ENCODE measurements at places on chromosomes 2 and 18.

- peak; percentile 67 for DNase-seq
Observed at GRCh38 chr18:23964282-23965238, 50.0 kb upstream of the TTC39C start.

DNA sequence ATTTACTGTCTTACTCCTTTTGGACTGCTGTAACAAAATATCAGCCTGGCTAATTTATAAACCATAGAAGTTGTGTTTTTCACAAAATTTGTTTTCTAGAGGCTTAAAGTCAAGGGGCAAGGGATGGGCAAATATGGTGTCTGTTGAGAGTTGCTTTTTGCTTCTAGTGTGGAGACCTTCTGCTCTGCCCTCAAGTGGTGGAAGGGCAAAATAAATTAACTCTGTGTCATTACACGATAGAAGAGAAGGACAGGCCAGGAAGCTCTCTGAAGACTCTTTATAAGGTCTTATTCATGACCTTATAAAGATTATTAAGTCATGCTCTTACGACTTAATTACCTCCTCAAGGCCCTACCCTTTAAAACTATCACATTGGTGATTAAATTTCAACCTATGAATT lies 181.2 kb upstream of the LRATD1 start:
- DNase-seq: no peak

DNA sequence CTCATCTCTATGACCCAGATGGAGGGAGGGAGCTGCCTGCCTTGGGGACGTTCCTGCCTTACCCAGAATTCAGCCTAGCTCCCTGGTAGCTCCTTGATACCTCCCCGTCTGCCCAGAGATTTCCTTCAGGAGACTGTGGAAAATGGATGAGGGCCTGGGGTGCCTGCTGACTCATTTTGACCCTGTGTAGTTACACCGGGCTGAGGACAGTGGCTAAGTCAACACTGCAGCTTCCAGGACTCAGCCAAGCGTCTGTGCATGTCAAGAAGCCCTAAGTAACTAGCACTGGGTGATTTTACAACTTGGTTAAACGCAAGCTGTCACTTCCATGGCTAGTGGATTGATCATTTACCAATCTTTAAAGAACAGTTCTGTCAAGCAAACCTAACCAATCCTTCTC lies 23.3 kb upstream of the EPAS1 start:
- no peak for DNase-seq

GRCh38 chr2:122157158-122157557 lies 401.7 kb downstream of the TSN start:
- DNase-seq: no peak

DNA sequence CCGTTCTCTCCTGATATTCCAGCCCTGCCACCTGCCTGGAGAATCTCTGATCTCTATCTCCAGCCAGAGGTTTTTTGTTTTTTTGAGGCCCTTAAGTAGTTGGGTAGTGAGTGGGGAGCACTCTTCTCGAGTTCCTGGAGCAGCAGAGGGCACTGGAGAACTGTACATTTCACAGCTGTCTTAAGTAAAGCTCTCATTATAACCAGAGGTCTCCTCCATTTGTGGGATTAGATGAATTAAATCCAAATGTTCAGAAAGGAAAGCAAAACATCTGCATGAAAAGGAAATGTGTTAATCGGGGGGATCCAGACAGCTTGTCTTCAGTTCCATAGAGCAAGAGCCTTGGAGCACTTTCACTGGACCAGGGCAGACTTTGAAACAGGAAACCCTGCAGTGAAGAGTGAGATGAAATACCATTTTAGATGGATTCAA lies 32.8 kb downstream of the AOX1 start:
- no peak for DNase-seq

- DNase-seq: peak; percentile 53
Observed at GRCh38 chr18:46174342-46175041, 70.3 kb downstream of the HAUS1 start.

- DNase-seq: no peak
Observed at GRCh38 chr2:240966906-240967680, 31.3 kb upstream of the SNED1 start.

GRCh38 chr2:181946444-181947127 lies 39.1 kb upstream of the PPP1R1C start:
- DNase-seq: no peak

GRCh38 chr2:104434318-104434792 lies 419.6 kb upstream of the POU3F3 start:
- no peak for DNase-seq

- DNase-seq: peak; percentile 50
Observed at GRCh38 chr2:206442833-206443734, at the start of gene ADAM23. ADAM23 (plus strand) TSS chr2:206443532; CDS start chr2:206443867, 335 bp downstream.

GRCh38 chr18:23855721-23856120 lies 158.8 kb upstream of the TTC39C start:
- no peak for DNase-seq

DNA sequence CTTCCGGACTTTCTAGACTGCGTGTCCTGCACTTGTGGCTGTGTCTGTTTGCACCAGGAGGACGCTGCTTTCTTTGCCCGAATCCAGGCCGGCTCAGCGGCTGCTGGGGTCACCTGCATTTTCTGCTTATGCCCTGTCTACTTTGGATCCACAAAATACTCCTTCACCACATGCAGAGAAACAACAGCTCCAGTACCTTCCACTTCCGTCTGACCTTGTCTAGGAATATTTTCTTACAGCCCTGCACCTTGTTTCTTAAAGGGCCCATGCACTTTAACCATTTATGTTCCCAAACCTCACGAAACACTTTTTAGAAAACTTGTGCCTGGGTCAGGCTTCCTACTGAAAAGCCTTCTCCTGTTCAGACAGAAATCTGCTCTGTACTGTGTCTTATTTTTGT lies 129.4 kb upstream of the NCK2 start:
- DNase-seq: no peak

Measured in activated naive CD4-positive, alpha-beta T cell treated with anti-CD3 and anti-CD28 coated beads, Interleukin-2, amount 10 ng/mL, durations not matched to agents 7 days and 5 days (primary cell).